MV-4-11 (cell line): ENCODE measurements at places on chromosomes 7 and 10.

DNA sequence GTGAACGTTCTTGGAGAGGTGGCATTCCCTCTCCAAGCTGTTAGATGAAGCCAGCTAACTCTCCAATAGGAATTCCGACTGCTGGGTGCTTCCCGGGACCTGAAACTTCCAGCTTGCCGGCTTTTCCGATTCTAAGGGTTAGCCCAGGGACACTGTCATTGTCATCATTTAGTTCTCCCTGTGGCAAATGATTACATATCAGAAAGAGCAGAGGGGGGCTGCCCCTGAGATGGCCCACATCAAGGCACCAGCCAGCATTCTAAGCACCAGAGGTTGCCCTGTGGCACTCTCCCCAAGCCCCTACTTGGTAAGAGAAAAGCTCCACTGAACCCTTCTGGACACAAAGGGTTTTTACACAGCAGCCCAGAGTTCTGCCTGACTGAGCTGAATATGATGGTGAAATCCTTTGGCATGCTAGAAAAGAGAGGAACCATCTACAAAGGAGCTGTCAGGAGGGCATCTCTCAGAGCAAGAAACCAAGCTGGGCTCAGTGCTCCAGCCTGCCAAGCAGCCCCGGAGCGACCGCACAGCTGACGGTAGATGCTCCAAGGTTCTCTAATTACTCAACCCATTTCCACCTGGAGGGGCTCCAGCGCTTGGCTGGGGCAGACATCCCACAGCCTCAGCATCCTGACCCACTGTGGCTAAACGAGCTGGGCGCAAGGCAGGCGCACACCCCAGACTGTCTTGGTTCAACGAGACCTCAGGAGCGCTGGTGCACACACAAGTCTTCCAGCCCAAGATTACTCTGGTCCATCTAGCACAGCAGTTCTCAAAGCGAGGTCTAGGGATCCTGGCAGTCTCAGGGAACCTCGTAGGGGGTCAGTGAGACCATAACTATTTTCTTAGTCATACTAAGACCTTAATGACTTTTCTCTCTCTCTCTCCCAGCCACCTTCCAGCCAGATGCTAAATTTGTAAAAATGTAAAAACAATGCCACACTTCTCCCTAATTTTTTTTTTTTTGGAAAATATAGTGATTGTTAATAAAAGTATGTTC is 160.5 kb downstream of the GFRA1 start:
- no peak for DNase-seq

- no peak for DNase-seq
Observed at GRCh38 chr10:24488631-24489030, 235.1 kb downstream of the ARHGAP21 start.

GRCh38 chr7:44290252-44290620 is 35.2 kb downstream of the CAMK2B start:
- no peak for DNase-seq

DNA sequence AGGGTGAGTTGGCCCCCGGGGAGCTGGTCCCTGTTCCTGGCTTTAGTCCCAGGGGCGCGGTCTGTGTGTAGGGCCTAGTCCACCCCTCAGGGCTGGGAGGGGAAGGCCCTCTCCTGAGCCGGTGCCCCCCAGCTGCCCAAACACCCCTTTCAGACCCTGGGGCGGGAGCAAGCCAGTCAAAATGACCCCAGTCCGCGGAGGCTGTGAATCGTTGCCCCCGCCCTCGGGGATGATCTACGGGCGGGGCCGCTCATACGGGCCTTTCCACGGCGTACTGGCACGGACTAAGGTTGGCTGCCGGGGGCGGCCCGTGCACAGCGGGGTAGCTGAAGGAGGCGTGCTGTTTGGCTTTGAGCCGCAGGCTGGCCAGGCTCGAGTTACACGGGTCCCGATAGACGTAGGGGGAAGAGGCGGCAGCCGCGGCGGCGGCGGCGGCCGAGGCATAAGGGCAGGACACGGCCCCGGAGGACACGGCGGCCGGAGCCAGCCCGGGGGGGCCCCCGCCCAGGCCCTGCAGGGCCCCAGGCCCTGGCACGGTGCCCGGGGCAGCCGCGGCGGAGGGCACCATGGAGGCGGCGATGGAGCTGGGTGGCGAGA is 4.3 kb downstream of the ELOVL3 start:
- no peak for DNase-seq

- DNase-seq: no peak
Observed at GRCh38 chr10:69406816-69407580, 9.7 kb downstream of the TACR2 start.

DNA sequence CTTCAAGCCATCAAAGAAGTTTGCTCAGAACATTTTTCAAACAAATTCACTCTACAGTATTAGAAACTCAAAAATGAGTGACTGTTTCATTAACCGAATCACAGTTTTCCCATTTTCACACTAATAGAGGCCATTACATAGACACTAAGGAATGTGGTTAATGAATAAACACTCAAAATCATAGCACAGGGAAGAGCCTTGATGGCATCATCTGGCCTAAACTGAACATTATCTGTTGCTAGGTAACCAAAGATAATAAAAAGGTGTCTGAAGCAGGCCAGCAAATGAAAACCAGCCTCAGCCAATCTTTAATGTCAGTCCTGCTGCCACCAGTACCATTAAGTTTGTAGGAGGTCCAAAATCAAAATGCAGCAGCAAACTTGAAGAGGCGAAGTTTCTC is 492.4 kb upstream of the STEAP1 start:
- DNase-seq: no peak

- peak; percentile 29 for DNase-seq
Observed at GRCh38 chr10:37549054-37549453, 308.4 kb downstream of the ZNF248 start.

DNA sequence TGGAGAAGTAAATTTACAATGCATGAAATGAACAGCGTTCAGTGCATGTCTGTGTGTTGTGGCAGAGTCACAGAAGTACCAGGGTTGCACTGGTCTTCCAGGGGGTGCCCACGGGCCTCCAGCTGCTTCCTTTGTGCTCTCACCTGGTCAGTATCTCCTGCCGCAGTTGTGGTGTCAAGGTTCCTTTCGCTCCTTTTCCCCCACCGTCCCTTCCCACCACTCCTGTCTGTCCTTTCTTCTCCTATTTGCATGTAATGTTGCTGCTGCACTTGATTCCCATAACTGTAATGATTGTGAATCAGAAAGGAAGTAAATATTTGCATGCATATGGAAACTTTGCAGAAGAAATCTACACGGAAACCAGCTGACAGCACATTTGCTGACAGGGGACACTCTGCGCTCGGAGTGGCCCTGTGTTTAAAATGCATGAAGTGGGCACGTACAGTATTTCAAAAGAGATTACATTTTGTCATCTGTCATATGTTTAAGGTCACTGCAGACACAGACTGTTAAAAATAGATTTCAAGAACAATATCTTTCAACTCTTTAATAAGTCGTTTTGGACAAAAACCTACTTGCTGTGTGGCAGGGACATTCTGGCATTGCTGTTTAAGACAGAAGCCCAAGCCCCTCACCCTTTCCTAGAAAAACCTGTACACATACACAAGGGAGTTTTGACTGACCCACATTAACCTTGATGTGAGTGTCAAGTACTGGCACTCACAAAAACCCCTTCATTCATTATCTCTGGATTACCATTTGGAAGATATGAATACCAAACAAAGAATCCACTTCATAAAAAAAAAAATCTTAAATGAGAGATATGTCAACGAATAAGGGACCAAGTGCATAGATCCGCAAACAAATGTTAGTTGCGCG is 336.7 kb upstream of the KLF6 start:
- DNase-seq: no peak

GRCh38 chr10:4646547-4646946 is 179.5 kb upstream of the AKR1E2 start:
- DNase-seq: no peak

DNA sequence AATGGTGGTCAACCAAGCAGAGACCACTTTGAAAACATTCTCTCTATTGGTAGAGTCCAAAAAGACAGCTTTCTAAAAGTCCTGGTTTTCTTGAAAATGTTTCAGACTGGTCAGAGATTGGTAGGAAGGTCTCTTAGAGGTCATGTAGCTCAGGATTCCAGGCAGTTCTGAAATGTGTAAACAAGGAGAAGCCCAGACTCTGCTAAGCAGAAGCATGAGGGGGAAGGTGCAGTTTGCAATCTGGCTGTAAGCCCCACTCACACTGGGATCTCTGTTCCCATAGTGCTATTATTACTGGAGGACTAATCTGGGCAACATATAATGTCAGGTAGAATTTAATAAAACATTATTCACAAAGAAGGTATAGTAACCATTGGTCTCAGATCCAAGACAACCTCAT is 101.1 kb downstream of the MAGI2 start:
- no peak for DNase-seq

- DNase-seq: peak; percentile 99
Observed at GRCh38 chr10:30529373-30529998, 95.5 kb downstream of the MAP3K8 start.
